Fibroblast of skin of abdomen (primary cell): ENCODE measurements at places on chromosomes 11 and 22.

DNA sequence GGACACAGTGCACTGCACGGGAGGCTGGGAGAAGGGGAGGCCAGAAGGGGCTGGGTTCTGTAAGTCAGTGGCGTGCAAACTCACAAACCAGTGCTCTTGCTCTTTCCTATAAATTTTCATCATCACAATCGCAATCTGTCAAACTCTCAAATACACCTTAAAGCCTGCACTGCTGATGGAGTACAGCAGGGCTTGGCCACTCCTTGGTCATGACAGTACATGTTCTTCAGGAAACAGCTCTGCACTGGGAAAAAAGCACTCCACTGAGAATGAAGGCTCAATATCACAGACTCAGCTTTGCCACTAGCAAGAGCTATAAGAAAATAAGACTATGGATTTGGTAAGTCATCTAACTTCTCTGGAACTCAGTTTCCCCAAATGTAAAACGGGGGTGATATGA, 111.0 kb downstream of the RBFOX2 start:
- DNase-seq = no peak

DNA sequence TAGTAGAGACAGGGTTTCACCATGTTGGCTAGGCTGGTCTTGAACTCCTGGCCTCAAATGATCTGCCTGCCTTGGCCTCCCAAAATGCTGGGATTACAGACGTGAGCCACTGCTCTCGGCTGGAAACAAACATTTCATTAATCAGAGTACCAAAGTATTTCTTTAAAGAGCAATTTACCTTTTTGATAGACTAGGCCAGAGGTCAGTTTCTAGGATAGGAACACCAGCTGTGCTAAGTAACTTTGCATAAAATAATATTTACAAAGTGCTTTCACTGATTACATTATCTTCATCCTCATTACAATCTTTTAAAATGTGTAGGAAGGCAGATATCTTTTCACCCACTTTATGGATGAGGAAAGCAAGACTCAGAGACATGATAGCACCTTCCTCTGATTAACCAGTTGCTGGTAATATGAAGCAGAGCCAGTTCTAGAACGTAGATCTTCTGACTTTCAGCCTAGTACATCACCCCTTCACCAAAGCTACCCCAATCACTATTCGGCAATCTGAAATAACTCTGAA, 355.2 kb downstream of the SOX6 start:
- DNase-seq = no peak

DNA sequence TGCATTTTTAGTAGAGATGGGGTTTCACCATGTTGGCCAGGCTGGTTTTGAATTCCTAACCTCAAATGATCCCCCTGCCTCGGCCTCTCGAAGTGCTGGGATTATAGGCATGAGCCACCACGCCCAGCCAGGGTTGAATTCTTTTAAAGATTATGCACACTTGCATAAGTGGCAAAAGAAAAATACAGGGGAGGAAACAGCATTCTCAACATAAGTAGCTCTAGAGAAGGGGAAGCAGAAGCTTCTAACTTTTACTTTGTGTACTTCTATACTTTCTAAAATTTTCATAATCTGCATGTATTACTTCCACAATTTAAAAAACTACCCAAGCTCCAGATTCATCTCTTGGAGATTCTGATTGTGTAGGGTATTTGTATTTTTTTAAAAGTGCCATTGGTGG, 108.0 kb downstream of the SLC1A2 start:
- no peak for DNase-seq

- DNase-seq = no peak
Observed at GRCh38 chr11:1854949-1855885, 2.3 kb downstream of the LSP1 start.

- no peak for DNase-seq
Observed at GRCh38 chr11:67649634-67650510, 658 bp downstream of the ACY3 start.
